A549 treated with DMSO at 1 μM for 4 hours (cell line): ENCODE measurements at places on chromosomes 12 and 14. TPM values are rescaled to one million over a fixed set of nuclear protein-coding genes. Genes with fewer than 3 reads are reported as not detected.

Gene LBHD2
- 0.14 to 0.39 TPM (median 0.18 TPM) in 3 of 5 replicates, not detected in the others for total RNA-seq

Gene CLBA1
- 15.9 to 17.7 TPM (median 16.7 TPM) in 5 replicates for total RNA-seq

Gene CLEC4C
- total RNA-seq: not detected in 5 replicates

Gene IFNG-AS1
- not detected in 5 replicates for total RNA-seq

Gene PLCZ1
- not detected in 5 replicates for total RNA-seq

Gene MYF5
- total RNA-seq: not detected in 5 replicates

Gene SALL2
- 0.89 to 1.3 TPM (median 1.0 TPM) in 5 replicates for total RNA-seq

Gene NTF3
- not detected in 5 replicates for total RNA-seq

Gene GDF11
- total RNA-seq: 3.9 to 5.7 TPM (median 4.5 TPM) in 5 replicates

Gene HVCN1
- total RNA-seq: 0.48 to 0.81 TPM (median 0.62 TPM) in 5 replicates

Gene GNPNAT1
- 45.4 to 53.9 TPM (median 49.2 TPM) in 5 replicates for total RNA-seq

Gene MUCL1
- total RNA-seq: not detected in 5 replicates
